ENCODE measurements at places on chromosomes 5 and 9.

DNA sequence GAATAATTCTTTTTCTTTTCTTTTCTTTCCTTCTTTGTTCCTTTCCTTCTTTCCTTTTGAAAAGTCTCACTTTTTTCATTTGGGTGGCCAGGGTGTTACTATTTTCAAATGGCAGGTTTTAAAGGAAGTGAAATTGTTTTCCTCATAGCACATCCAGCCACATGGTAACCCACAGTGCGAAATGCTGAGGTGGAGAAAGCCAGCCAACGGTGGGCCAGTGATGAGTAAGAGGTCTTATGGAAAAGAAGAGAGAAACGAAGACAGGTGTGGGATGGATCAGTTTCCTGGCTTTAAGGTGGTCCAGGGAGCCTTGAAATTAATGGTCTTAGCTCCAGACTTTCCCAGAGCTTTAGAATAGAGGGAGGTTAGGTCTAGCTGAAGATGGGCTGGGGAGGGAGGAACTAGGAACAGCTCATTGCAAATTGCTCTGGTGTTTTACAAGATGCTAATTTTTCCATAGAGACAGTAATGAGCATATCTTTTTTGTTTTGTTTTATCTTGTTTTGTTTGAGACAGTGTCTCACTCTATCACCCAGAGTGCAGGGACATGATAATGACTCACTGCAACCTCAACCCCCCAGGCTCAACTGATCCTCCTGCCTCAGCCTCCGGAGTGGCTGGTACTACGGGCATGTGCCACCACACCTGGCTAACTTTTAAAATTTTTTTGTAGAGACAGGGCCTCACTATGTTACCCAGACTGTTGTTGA lies 17.8 kb downstream of the ITK start:
- DNase-seq, result no peak

DNA sequence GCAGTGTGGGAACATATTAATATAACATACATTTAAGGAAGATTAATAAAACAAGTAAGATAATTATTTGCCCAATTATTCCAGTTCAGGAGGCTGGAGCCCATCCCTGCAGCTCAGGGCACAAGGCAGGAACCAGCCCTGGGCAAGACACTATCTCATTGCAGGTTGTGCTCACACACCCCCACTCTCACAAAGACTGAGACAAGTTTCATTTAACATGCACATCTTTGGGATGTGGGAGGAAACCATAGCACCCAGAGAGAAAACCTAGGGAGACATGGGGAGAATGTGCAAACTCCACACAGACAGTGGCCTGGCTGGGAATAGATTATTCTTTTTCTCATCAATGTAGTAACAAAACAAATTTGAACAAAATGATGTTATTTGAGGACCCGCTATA lies 279.1 kb downstream of the MCTP1 start:
- DNase-seq, result no peak

DNA sequence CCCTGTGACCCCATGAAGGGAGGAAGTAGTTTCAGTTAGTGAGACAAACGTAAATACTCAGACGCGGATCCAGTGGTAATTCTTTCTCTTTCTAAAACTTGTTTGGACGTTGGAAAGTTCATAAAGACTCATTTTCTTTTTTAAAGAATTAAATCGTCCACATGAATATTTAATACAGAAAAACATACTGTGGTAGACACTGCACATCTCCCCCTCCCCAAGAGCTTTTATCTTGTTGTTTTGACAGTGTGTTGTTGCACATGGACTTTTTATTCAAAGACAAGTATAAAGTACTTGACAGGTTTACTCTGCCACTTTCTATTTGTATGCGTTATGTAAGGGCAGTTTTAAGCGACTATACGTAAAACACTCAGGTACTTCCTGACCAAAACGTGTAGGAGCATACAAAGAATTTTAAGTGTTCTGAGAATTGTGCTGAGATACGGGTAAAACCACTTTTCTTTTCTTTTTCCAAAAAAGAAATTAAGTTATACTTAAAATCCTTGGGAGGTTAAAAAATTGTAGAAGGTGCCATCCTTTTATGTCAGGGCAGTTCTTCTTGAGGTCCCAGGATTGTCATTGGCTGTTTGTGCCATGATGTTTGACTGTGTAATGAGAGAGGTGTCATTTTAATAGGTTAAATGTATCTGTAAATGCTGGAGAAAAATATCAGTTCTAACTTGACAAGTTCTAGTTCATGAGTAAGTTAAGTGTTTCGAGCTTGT lies 1.3 kb downstream of the NIPBL start:
- no peak for DNase-seq

DNA sequence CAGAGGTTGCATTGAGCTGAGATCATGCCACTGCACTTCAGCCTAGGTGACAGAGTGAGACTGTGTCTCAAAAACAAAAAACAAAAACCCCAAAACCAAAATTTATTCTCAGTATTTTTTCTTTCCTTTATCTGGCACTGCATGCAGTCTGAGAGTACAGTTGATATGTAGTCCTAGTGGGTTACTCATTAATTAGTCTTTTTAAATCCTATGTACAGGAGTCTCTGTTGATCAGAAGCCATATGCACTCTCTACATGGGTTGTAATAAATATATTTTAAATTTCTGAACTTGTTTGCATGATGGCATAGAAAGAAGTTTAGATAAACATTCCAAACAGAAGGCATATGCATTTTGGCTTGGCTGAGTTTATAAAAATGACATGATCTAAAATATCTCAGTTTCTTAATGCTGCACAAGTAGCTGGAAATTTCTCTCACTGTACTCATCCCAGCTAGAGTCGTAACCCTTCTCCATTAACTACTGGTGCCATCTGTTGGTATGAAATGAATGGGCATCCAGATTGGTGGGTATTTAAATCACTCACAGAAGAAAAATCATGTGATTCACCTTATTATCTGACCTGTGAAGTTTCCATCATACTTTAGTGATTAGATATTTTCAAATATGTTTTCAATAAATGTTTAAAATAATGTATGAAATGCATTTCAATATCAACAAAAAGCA lies 284.8 kb downstream of the CTNND2 start:
- no peak for DNase-seq

DNA sequence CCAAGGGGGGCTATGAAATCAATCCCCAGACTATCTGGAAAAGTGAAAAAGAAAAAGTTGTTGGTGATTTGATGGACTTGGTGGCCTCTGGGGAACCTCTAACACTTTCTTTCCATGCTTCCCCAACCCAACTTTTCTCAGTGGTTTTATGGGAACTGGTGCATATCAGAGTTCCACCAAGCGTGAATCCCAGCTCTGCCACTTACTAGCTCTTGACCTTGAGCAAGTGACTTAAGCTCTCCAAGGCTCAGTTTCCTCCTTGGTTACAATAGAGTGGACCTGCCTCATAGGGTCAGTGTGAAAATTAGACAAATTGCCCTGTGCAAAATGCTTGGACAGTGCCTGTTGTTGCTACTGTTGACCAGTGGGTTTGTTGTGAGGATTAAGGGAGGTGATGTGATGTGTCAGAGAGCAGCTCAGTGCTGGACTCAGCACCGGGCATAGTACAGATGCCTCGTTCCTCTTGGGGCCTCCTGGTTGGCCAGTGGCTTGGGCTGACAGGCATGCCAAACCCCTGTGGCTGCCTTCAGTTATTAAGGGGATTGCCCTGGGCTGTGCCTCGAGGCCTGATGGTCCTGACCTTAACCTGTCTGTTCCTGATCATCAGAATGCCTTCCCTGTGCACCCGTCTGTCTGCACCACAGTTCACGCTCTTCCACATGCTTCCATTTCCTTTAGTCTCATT lies 49.3 kb downstream of the COL15A1 start:
- no peak for DNase-seq

- no peak for DNase-seq
These were observed 439.5 kb downstream of the ACTL7B start for GRCh38 chr9:108416324-108416723.

- no peak for DNase-seq
These were observed 29.0 kb downstream of the ETF1 start for GRCh38 chr5:138514021-138514420.

- peak; percentile 61 for DNase-seq
These were observed 196.8 kb downstream of the AUH start for GRCh38 chr9:91164724-91165520.

GRCh38 chr9:81370096-81370495 lies 319.3 kb downstream of the TLE1 start:
- DNase-seq, result no peak

DNA sequence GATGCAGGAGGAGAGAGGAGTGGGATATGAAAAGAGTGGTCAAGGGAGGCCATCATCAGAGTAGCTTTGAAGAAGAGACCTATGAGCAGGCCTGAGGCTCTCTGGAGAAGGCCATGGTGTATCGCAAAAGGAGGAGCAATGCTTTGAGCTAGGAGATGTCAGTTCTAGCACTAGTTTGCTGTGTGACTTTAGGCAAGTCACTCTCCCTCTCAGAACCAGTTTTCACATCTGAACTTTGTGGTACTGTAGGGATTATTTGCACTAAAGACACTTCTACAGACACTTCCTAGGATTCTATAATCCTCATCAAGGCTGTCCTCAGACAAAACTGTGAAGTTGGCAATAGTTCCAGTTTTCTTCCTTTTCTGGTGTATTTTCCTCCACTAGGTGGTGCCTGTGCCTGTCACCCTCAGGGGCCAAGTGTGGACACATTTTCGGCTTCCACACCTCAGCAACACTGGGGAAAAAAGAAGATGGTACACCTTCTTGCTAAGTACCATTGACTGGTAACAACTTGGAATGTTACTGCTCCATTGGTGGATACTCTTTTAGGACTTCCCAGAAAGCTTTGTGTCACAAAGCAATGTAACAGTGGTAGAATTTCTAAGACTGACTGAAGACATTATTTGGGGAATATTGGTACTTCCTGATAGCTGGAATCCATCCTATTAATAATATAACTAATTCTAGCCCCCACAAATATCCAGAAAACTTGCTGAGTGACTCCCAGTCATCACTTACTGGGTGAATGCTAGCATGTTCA lies 9.9 kb downstream of the PAPPA start:
- DNase-seq, result no peak

DNA sequence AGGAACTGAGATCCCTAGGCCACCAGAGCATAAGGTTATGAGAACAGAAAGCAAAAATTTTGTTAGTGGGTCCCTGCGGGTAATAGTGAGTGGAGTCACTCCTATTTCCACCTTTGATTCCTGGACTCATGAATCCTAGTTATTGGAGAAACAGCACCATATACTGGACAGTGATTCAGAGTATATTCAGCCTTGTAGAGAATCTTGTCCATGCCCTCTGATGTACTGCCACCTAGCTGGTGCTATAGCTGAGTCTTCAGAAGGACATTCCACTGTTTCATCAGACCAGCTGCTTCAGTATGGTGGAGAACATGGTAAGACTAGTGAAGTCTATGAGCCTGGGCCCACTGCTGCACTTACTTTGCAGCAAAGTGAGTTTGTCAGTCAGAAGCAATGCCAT lies 25.0 kb upstream of the ITGA2 start:
- DNase-seq, result no peak

DNA sequence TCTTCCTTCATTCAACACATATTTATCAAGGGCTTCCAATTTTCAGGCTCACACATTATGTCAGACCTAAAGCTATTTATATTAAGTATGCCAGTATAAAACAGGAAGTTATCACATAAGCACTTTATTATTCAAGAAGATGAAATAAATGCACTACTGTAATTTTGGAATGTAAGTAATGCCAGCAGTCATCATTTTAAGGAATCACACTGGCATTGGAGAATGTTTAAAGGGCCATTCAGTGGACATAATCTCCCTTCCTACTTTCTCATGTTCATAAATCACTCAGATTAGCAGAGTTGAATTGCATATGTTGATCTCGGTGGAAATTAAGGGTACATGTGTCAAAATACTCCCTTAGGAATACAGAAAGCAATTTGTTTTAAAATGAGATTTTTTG lies 164.4 kb downstream of the GIN1 start:
- no peak for DNase-seq

- no peak for DNase-seq
These were observed 8.1 kb upstream of the SLC2A8 start for GRCh38 chr9:127388856-127389238.

DNA sequence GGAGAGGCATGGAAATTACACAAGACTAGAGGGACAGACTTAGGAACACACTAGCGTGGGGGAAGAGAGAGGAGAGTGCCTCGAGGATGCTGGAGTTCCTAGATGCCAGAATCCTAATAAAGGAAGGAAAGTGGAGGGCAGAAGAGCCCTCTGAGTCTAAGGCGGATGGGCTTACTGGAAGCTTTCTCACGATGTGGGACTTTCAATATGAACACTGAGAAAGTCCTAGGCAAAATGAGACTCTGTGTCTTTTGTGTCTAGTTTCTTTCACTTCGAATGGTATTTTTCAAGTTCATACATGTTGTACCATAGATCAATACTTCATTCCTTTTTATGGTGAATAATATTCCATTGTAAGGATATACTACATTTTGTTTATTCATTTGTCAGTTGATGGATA lies 239.4 kb downstream of the NSG2 start:
- no peak for DNase-seq

DNA sequence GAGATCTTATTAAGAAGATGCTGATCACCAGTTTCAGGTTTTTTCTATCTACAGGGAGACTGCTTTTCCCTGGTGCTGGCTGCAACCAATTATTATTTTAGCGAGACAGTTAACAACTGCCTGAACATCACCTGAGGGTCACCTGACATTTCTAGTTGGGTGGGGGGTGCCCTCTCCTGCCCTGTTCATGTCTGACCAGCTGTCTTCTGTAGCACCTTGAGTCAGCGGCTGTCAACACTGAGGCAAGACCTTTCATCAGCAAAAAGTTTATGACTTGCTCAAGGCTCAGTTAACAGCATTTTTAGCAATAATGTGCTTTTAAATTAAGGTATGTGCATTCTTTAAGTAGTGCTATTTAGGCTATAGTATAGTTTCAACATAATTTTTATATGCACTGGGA lies 58.0 kb downstream of the ADCY2 start:
- no peak for DNase-seq

DNA sequence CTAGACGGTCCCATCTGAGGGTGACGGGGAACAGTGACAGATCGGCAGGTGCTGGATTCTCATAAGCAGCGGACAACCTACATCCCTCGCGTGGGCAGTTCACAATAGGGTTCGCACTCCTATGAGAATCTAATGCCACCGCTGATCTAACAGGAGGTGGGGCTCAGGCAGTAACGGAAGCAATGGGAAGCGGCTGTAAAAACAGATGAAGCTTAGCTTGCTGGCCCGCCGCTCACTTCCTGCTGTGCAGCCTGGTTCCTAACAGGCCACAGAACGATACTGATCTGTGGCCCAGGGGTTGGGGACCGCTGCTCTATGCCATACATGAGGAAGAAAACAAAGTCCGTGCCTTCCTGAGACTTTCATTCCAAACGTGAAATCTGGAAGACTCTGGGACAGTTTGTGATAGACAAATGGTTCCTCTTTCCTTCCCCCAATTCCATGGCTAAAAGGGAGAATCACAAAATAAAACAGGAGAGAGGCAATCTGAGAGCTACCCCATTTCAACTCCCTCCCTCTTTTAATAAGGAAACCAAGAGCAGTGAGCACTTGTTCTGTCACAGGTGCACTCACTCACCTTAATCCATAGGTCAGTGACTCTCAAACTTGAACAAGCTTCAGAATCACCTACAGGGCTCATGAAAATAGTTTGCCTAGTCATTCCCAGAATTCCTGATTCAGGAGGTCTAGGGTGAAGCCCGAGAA lies 12.1 kb downstream of the PDCL start:
- DNase-seq, result no peak
